ENCODE measurements at places on chromosomes 11 and 22.

DNA sequence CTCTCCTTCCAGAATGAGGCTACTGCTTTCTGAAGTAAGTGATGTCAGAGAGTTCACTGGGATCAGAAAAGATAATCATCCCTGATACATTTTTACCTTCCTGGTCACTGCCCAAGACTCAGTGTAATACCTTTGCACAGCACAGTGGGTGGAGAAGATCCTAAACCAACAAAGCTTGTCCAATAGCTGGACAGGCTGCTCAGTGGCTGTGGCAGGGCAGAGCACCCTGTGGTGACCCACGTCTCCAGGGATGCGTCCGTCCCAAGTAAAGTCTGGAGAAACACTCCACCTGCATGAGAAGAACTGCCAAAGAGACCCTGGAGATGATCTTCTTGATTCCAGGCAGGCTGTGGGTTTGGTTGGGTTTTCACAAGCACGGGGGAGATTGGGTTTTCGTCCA, 31.0 kb upstream of the TLCD5 start:
- DNase-seq = no peak
- no peak overlapping the region for H3K27ac ChIP-seq
- H3K27me3 ChIP-seq = peaks cover 8% of the 10 kb centered on the region
- H3K4me3 ChIP-seq = no peak overlapping the region
- no peaks in the 10 kb centered on the region for H3K36me3 ChIP-seq
- no peaks in the 10 kb centered on the region for H3K4me1 ChIP-seq

GRCh38 chr22:37208401-37209139, 3.7 kb downstream of the SSTR3 start:
- peaks cover 95% of the 10 kb centered on the region for H3K4me1 ChIP-seq
- H3K27me3 ChIP-seq = no peaks in the 10 kb centered on the region
- peak overlapping the region; percentile 93 for H3K27ac ChIP-seq

- H3K27ac ChIP-seq = no peak overlapping the region
- no peaks in the 10 kb centered on the region for H3K36me3 ChIP-seq
Observed at GRCh38 chr11:105399511-105399910, 210.4 kb upstream of the GRIA4 start.

DNA sequence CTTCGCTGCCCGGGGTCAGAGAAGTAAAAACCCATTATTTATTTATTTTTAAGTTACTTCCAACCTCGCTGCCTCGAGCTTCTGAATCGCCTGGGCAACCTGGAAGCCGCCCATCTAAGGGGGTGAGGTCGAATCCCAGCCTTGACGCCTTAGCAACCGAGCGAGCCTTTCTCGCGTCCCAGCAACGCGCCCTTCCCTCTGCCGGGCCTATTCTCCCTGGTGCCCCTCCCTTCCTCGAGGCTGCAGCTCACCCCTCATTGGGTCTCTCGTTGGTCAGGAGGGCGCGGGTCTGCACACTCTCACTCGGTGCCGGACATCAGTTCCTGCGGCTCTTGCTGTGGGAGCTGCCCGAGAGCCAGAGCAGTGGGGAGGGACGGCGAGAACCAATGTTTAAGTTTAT, at the start of gene CCDC81:
TSS of gene CCDC81 (plus strand) at position 302 of the 400 bp plus-strand sequence. CDS start 277 bp downstream, outside the sequence.
- no peak within 1 kb of the TSS for H3K27ac ChIP-seq
- H3K27me3 ChIP-seq = no peaks in the 10 kb centered on the region
- no peaks in the 10 kb centered on the region for H3K36me3 ChIP-seq
- no peak within 1 kb of the TSS for H3K4me3 ChIP-seq
- no peak for DNase-seq
- no peaks in the 10 kb centered on the region for H3K4me1 ChIP-seq

- H3K27ac ChIP-seq = no peak overlapping the region
- H3K4me3 ChIP-seq = no peak overlapping the region
- H3K4me1 ChIP-seq = no peaks in the 10 kb centered on the region
- no peak for DNase-seq
- H3K36me3 ChIP-seq = no peaks in the 10 kb centered on the region
Observed at GRCh38 chr11:134517115-134517514, 105.1 kb upstream of the B3GAT1 start.

DNA sequence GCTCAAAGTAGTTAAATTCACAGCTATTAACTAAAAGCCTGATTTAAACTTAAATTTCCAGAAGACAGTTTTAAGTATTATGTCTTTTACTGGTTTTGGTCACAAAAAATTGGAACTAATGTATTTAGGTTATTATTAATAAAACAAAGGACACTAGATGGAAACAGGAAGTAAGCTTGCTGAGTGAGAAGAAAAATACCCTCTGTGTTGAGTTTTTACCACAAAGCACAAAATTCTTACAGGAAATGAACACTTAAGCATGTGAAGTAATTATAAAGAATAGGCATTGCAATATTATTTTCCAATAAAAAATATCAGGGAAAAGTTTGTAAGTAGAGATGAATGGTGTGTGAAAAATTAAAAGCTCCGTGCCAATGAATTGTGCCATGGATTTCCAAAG, 46.3 kb downstream of the PIK3C2A start:
- H3K4me3 ChIP-seq = no peak overlapping the region
- no peaks in the 10 kb centered on the region for H3K36me3 ChIP-seq
- no peaks in the 10 kb centered on the region for H3K27me3 ChIP-seq
- no peak for DNase-seq

DNA sequence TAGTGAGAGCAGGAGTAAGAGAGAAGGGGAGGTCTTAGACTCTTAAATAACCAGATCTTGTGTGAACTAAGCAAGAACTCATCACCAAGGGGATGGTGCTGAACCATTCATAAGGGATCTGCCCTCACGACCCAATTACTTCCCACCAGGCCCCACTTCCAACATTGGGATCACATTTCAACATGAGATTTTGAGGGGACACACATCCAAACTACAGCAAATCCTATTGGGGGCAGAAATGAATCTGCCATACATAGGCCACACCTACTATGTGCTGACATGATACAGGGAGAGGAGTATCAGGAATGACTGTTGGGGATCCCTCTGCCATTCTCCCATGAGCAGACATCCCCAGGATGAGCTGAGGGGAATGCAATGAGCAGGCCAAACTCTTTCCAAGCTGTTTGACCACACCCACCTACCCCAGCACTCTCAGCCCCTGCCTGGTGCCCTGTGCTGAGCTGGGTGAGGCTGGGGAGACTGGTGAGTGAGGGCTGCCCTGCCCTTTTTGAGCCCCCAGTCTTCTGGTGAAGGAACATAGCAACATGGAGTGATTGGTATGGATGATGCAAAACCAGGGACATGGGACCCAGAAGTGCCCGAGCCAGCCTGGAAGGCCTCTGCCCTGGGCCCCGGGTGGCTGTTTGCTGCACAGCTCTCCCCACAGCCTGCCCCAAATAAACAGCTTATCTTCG, 1.2 kb upstream of the GTSE1 start:
- DNase-seq = no peak
- H3K27me3 ChIP-seq = peaks cover 22% of the 10 kb centered on the region
- H3K4me1 ChIP-seq = peaks cover 15% of the 10 kb centered on the region
- H3K36me3 ChIP-seq = peaks cover 7% of the 10 kb centered on the region
- peak overlapping the region; percentile 96 for H3K4me3 ChIP-seq
- H3K27ac ChIP-seq = peak overlapping the region; percentile 93

- peaks cover 63% of the 10 kb centered on the region for H3K36me3 ChIP-seq
- peak overlapping the region; percentile 49 for H3K27ac ChIP-seq
- no peaks in the 10 kb centered on the region for H3K27me3 ChIP-seq
- H3K4me3 ChIP-seq = no peak overlapping the region
- DNase-seq = no peak
Observed at GRCh38 chr11:118581057-118581456, 8.8 kb downstream of the ARCN1 start.

DNA sequence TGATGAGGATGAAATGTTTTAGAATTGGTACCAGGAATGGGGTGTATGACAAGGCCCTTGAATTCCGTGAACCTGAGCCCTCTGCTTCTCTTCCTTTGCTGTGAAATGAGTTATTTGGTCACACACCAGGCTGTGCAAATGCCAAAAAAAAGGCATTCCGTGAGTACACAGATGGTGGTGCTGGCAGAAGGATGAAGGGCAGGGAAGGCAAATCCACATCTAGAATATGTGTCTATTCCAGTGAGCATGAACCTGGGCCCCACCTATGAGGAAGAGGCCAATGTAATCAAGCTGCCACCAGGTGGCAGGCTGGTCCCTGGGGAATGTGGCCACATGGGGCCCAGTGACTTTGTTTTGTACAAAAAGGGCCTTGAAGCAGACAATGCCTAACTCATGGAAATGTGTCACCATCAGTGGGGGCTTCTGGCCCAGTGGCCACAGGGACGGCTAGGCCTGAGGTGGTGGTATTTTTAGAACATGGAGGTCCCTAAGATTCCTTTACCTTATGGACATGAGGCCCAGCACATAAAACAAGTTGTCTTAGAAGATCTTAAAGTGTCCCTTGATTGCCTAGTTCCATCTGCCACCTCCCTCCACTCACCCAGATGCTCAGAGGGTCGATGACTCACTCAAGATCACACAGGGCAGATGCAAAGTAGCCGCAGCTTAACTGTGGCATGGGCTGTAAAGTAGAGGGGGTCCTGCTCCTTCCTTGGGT, 3.9 kb upstream of the RNF215 start:
- DNase-seq = peak; percentile 68
- H3K4me3 ChIP-seq = peak overlapping the region; percentile 44
- H3K4me1 ChIP-seq = peaks cover 53% of the 10 kb centered on the region
- H3K36me3 ChIP-seq = no peaks in the 10 kb centered on the region
- H3K27me3 ChIP-seq = no peaks in the 10 kb centered on the region

DNA sequence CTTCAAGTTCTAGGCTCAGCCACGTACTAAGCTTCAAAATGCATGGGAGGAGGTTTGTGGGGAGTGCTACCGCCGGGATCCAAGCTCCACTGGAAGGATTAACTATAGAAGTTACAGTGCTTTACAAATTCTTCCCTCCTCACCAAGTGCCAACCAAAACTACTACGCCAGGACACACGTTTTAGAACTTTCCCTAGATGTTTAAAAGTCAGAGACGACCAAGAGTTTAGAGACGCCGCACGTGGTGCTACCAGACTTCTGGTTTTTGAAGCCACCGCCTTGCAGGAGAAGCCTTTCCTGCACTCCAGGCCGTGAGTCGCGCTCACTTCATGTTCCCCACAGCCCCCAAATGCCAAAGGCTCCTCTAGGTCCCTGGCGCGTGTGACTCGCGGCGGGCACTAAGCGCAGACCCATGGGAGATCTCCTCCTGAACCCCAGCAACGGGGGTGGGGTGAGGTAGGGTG, 734 bp downstream of the SNU13 start:
- H3K4me1 ChIP-seq = peaks cover 35% of the 10 kb centered on the region
- no peaks in the 10 kb centered on the region for H3K36me3 ChIP-seq
- DNase-seq = no peak
- peak overlapping the region; percentile 95 for H3K4me3 ChIP-seq
- H3K27ac ChIP-seq = peak overlapping the region; percentile 99
- no peaks in the 10 kb centered on the region for H3K27me3 ChIP-seq

DNA sequence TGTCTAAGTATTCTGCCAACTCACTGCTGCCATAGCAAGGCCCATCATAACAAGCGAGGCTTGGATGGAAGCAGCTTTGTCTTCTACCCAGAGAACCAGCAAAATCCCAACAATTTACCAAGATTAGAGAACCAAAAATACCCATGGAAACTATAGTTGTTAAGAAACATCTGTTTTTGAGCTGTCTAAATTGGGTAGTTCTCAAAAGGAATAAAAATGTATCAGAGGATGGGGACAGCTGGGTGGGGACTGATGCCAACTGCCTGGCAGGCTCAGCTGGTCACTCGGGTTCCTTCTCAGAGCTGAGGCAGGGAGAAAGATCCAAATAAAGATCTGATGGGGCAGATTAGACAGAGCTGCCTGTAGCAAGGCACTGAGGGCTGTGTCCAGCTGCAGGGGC, 85.9 kb upstream of the GRK3 start:
- H3K36me3 ChIP-seq = peaks cover 44% of the 10 kb centered on the region
- no peaks in the 10 kb centered on the region for H3K27me3 ChIP-seq
- H3K4me3 ChIP-seq = no peak overlapping the region

DNA sequence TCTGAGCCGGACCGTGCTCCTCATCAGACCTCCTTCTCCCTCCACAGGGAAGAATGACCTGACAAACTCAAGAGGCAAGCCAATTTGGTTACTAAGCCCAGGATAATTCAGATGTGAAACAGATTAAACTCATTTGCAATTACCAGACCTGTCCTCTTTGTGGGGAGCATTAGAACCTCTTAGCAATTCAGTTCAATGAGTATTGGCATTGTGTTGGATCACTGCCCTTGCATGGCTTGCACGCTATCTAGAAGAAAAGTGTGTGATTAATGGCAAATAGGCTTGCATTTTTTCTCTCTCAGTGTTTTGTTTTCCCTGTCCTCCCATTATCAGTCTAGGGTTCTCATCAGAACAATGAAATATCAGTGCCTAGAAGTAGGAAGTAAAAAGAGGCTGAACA, 365.6 kb downstream of the OPCML start:
- no peak for DNase-seq
- no peak overlapping the region for H3K4me3 ChIP-seq
- H3K27me3 ChIP-seq = no peaks in the 10 kb centered on the region
- no peaks in the 10 kb centered on the region for H3K36me3 ChIP-seq
- no peaks in the 10 kb centered on the region for H3K4me1 ChIP-seq
- H3K27ac ChIP-seq = no peak overlapping the region

- H3K27me3 ChIP-seq = no peaks in the 10 kb centered on the region
- H3K4me1 ChIP-seq = no peaks in the 10 kb centered on the region
- H3K4me3 ChIP-seq = no peak overlapping the region
Observed at GRCh38 chr11:68763926-68764657, 12.8 kb upstream of the TESMIN start.

GRCh38 chr11:70467201-70468085, 69.1 kb downstream of the CTTN start:
- no peak for DNase-seq
- no peaks in the 10 kb centered on the region for H3K4me1 ChIP-seq
- H3K27ac ChIP-seq = no peak overlapping the region
- no peaks in the 10 kb centered on the region for H3K27me3 ChIP-seq
- H3K36me3 ChIP-seq = no peaks in the 10 kb centered on the region

GRCh38 chr22:37016134-37016910, 2.9 kb downstream of the TST start:
- H3K27ac ChIP-seq = no peak overlapping the region
- H3K4me3 ChIP-seq = no peak overlapping the region
- H3K36me3 ChIP-seq = no peaks in the 10 kb centered on the region
- H3K27me3 ChIP-seq = peaks cover 6% of the 10 kb centered on the region

DNA sequence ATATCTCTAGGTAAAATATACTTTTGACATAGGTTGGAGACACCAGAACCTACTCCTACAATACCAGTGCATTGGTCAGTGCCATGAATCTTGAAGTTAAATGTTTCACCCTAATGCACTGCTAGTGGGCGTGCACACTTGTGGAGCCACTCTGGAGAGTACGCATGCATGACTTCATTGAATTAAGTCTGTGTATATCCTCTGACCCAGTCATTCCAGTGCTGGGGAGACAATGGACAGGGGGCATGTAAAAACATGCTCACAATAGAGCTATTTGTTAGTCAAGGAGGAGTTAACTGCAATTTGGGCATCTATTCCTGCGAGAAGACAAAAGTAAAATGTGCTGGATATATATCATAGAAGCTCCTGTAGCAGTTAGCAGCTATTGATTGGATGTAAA, 335.4 kb upstream of the NCAM1 start:
- H3K27ac ChIP-seq = no peak overlapping the region
- H3K4me3 ChIP-seq = no peak overlapping the region
- DNase-seq = no peak
- H3K4me1 ChIP-seq = no peaks in the 10 kb centered on the region

GRCh38 chr11:71204294-71204693, 48.1 kb downstream of the SHANK2 start:
- H3K27me3 ChIP-seq = no peaks in the 10 kb centered on the region
- H3K27ac ChIP-seq = no peak overlapping the region
- no peak for DNase-seq
- no peaks in the 10 kb centered on the region for H3K4me1 ChIP-seq

Data from naive thymus-derived CD8-positive, alpha-beta T cell (primary cell).